Fibroblast of skin of abdomen (primary cell): ENCODE measurements at places on chromosomes 5 and 9.
A peak's percentile ranks its signal among the peaks of the same experiment; 100 is the strongest.

GRCh38 chr5:56838409-56839039 is 23.2 kb downstream of the MAP3K1 start:
- DNase-seq: peak; percentile 76

DNA sequence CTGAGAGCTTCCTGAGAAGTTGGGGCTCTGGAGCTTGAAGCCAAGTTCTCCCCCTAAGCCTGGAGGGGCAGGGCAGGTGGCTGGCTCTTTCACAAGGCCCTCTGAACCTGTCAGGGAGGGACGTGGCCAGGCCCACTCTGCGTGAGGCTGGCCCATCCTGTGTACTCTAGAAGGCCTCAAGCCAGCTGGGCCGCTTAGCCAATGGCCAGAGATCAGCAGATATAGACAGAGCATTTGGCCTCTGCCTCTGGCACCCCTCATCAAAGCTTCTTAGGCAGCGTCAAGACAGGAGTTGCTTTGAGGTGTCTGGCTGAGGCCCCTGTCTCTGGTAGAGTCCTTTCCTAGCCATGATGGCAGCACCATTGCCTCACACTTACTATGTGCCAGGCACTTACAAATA is 105.6 kb downstream of the FGF18 start:
- no peak for DNase-seq

DNA sequence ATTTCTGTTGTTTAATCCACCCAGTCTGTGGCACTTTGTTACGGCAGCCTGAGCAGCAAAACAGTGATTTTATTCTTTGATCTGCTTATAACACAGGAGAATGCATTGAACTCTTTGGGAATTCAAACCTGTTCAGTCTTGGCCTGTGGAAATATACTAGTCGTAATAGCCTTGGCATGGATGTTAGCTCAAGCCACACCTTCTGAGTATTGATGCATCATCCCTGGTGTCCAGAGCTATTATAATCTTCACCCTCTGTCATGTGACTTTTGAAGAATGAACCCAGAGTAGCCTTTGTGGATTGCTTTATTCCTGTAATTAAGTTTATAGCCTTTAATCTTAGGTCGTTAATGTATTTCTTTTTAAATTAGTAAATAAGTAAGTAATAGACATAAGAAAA is 50.8 kb upstream of the TEX48 start:
- DNase-seq: no peak

GRCh38 chr9:113645227-113645977 is 181.9 kb downstream of the RGS3 start:
- no peak for DNase-seq

DNA sequence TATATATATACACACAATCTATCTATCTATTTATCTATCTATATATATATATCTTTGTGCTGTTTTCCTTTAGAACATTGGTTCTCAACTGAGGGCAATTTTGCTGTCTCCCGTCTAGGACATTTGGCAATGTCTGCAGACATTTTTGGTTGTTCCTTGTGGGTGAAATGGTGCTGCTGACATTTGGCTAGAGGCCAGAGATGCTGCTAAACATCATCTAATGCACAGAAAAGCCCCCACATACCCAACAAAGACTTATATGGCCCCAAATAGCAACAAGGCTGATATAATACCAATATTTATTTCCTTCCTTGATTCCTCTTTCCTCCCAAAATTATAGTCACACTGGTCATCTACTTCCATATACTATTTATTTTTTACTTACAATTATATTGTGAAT is 197.5 kb downstream of the TRPM3 start:
- peak; percentile 28 for DNase-seq

GRCh38 chr5:136145030-136145429 is 12.4 kb downstream of the SMAD5 start:
- DNase-seq: no peak

DNA sequence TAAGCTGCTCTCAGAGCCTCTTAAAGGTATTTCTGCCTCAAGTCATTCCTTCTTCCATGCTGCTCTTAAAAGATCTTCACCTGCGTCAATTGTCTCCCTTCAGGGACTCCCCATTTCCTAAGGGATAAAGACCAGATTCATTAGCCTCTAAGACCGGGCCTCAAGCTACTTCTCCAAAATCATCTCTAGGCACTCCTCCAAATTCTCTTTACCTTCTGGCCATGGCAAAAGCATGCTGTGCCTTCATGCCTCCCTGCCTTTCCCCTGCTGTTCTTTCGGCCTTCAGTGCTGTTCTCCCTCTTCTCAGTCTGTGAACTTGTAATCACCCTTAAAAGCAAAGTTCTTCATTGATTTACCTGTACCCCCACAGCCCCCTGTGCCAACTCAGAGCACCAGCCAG is 4.4 kb downstream of the TMOD1 start:
- DNase-seq: no peak

- no peak for DNase-seq
Observed at GRCh38 chr5:170235876-170236864, 3.4 kb downstream of the C5orf58 start.

GRCh38 chr9:120473608-120474007 is 106.4 kb downstream of the CDK5RAP2 start:
- DNase-seq: no peak

DNA sequence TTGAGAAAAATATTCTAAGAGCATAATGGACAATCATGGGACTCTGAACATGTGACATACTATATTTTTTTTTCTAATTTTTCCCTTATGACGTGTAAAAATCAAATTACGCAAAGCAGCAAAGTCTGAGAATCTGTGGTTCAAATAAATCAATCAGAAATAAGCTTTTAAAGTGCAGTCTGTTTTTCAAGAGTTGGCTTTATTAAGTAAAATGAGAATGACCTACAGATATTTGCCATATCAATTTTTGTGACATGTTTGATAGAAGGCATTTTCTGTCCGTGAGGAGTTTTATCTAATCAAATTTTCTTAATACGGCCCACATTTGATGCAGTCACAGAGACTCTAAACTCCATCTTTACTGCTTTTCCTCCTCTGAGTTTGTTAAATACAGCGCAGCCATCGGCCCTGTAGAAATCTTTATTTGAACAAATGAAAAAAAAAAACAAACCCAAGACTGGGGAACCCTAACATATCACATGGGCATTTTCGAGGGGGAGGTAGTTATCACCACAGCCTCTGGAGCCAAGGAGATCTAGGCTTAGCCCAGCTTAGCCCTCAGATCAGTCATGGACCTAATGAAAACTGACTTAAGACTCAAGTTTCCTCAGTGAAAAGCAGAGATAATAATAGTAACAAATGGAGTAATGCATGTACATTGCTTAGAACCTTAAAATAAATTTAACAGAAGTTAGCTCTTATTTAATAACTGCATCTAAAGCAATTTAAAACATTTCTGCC is 263.6 kb upstream of the C9orf72 start:
- DNase-seq: no peak

- DNase-seq: no peak
Observed at GRCh38 chr5:98933445-98934072, 4.8 kb upstream of the CHD1 start.

DNA sequence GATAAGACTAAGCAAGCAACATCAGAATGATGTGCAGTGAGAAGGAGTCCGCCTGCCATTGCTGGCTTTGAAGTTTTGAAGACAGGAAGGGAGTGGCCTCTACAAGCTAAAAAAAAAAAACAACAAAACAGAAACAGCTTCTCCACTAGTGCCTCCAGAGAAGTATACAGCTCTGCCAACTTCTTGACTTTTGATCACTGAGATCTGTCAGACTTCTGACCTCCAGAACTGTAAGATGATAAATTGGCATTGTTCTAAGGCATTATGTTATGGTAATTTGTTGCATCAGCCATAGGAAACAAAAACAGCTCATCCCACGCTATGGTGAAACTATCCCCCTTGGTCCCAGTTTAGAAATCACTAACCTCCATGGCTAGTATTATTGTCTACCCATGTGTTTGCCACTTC is 131.0 kb upstream of the VCAN start:
- no peak for DNase-seq

DNA sequence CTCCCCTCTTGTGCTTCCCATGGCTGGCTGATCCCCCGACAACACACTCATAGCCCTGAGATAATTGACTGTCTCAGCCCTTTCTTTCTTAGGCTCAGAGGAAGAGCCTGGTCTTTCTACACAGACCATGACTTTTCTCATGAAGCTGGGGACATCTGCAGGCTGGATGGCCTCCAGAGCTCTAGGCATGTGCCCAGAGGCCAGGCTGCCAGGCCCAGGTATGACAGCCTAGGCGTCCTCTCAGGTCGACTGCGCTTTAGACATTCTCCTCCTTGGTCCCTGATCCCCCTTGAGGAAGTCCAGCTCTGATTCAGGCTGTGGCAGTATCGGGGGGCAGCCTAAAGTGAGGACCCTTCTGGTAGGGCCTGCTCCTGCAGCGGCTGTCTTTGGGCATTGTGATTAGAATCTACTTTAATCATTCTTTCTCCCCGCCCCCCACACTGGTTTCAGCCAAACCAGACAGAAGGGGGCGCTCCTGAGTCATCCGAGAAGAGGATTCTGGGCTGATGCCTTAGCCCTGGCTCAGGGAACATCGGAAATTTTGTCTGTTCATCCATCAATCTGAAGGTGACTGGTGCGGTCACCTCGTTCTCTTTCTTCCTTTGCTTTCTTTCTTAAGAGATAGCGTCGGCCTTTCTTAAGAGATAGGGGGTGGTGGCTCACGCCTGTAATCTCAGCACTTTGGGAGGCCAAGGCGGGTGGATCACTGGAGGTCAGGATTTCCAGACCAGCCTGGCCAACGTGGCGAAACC is 66.5 kb upstream of the HSPA9 start:
- DNase-seq: peak; percentile 57

- DNase-seq: no peak
Observed at GRCh38 chr5:89443508-89443907, 560.5 kb upstream of the MEF2C start.

GRCh38 chr5:112570708-112571444 is 151.8 kb upstream of the EPB41L4A start:
- DNase-seq: no peak

GRCh38 chr5:80653502-80653901 is 950 bp upstream of the MSH3 start:
- no peak for DNase-seq

- no peak for DNase-seq
Observed at GRCh38 chr5:25345240-25345771, 700.5 kb upstream of the CDH10 start.

DNA sequence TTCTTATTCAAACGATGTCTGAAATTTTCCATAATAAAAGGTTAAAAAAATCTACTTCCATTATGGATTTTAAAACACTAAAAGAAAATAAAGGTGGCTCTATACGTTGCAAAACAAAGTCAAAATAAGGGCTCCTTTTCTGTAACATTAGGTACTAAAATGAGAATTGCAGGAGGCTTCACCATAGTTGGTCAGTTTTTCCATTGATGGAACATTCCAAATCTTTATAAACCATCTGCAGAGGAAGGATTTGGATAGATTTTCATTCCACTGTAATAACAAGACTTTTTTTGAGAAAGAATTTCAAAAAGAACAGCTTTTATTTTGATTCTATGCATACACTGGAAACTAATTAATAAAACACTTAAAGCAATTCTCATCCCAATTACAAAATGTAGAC is 145.6 kb downstream of the LURAP1L start:
- no peak for DNase-seq

DNA sequence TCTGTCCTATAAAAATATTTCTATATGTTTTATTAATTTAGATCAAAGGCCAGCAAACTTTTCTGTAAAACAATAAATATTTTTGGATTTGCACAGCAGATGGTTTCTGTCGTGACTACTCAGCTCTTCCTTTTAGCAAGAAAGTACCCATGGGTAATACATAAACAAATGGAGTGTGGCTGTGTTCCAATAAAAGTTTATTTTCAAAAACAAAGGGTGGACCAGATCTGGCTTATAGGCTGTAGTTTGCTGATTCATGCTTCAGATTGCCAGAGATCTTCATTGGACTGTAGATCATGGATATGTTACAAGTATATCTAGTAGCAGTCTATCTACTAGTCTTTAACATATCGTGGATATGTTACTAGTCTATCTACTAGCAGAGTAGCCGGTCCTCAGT is 590.5 kb downstream of the CSNK1G3 start:
- no peak for DNase-seq

GRCh38 chr5:163645421-163646416 is 140.3 kb downstream of the MAT2B start:
- no peak for DNase-seq

DNA sequence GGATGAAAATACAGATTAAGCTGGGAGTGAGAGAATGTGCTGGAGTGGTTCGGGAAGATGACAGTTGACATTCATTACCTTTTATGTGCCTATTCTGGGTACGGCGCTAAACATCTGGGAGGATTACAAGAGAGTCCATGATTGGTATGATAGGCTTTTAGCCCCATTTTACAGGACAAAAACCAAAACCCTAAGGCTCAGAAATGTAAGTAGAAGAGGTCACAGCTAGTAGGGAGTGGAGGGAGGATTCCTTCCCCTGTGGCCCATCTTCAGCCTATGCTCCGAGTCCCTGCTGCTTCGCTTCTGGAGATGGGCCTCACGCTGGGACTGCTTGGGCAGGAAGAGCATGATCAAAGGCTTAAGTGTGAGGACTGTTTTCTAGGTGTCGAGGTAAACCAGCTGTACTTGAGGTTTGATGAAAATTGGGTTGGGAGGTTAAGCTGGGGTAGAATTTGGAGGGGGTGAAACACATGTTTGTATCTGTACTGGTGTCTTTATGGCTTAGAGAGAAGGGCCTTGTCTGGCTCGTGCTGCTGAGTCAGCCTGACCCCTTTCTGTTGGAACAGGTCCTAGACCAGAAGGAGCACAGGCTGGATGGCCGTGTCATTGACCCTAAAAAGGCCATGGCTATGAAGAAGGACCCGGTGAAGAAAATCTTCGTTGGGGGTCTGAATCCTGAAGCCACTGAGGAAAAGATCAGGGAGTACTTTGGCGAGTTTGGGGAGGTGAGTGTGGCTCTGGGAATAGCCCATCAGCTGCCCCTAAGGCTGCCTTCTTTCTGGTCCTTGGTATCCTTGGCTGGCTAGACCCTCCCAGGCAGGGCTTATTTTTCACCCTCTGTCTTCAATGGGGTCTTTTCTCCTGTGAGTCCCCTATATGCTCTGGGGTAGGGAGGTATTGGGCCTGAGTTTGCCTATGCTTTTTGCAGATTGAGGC is 2.1 kb downstream of the HNRNPAB start:
- DNase-seq: no peak

GRCh38 chr5:156950716-156951115 is 12.3 kb downstream of the TIMD4 start:
- no peak for DNase-seq

DNA sequence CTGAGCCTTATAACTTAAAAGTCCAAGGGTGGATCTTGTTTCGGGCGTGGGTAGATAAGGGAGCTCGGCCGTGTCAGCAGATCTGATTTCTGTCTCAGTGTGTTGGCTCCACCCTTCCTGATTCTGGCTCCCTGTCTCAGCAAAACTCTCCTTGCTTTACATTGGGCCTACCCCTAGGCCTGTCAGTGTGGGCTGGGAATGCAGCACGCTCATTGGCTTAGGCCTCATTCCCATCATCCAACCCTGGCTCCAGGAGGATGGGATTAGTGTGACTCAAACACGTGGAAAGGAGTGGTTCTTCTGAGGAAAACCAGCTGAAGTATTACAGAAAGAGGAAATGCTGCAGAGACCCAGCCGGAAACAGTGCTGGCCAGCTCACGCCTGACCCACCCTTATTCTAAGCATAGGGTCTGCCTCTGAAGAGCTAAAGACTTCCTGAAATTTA is 59.9 kb downstream of the ZFAND5 start:
- DNase-seq: peak; percentile 73

GRCh38 chr9:129143031-129143927 is 32.1 kb downstream of the PTPA start:
- DNase-seq: peak; percentile 92

- DNase-seq: no peak
Observed at GRCh38 chr9:133583586-133583985, 25.6 kb downstream of the FAM163B start.

- DNase-seq: no peak
Observed at GRCh38 chr5:149271195-149271715, 404 bp upstream of the AFAP1L1 start.

- DNase-seq: no peak
Observed at GRCh38 chr9:20566401-20566800, 55.9 kb downstream of the MLLT3 start.
